ENCODE measurements at places on chromosomes 1 and 21.

GRCh38 chr1:154571244-154571963 is 3.8 kb downstream of the CHRNB2 start:
- DNase-seq = no peak

DNA sequence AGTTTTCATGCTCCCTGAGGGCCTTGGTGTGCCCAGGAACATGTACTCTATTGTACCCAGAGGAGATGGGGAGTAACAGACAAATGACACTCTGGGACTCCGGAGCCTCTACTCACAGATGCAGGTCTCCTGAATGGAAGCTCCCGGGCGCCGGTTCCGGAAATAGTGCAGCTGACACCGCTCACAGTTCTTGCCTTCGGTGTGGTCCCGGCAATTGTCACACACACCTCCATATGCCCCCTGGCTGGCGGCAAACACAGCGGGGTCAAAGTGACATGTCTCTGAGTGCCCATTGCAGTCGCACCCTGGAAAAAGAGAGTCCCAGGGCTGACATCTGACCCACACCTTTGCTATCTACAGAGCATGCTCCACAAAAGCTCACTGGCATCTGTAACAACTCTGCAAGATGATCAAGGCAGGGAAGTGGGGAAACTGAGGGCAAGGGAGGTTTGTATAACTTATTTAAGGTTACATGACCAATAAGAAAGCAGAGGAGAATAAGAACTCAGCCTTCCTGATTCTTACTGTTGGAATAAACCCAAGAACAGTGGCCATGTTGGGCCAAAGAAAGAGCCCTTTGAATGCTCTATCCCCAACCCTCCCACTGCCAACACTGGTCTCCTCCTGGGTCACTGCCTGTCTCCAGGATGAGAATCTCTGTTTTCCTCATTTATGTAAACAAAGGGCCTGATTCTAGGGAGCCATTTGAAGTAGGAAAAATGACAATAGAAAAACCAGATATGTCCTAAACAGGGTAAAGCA is 22.4 kb downstream of the LAMB3 start:
- DNase-seq = no peak

DNA sequence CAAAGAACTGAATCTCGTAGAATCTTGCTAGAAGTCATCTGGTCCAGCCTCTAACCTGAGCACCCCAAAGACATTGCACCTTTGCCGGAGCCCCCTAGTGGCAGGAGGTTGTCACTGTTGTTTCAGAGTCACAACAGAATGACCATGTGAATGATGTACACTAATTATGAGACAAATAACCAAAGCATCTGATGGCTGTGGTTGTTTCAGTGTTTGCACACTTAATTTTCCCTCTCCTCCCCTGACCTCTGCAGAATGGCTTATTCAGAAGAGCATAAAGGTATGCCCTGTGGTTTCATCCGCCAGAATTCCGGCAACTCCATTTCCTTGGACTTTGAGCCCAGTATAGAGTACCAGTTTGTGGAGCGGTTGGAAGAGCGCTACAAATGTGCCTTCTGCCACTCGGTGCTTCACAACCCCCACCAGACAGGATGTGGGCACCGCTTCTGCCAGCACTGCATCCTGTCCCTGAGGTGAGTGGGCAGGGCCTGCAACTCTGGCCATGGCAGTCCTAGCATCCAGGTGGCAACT is 26.4 kb downstream of the TRAF5 start:
- DNase-seq = peak; percentile 70

DNA sequence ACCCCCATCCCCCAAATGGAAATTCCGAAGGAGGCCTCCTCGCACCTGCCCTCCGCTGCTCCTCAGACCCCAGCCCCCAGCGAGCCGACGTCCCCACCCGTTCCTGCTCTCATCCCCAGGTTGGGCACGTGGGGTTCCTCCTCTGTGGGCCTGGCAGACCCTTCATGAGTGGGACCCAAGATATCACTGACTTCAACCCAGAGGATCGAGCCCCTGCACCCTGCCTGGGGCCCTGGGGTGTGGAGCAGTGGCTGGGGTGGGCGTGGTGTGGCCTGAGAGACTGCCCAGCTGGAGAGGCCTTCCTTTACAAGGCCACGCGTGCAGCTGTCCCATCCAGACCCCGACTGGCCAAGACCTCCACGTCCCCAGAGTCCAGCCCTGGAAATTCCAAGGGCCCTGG is 17.6 kb upstream of the ARHGEF16 start:
- DNase-seq = no peak

DNA sequence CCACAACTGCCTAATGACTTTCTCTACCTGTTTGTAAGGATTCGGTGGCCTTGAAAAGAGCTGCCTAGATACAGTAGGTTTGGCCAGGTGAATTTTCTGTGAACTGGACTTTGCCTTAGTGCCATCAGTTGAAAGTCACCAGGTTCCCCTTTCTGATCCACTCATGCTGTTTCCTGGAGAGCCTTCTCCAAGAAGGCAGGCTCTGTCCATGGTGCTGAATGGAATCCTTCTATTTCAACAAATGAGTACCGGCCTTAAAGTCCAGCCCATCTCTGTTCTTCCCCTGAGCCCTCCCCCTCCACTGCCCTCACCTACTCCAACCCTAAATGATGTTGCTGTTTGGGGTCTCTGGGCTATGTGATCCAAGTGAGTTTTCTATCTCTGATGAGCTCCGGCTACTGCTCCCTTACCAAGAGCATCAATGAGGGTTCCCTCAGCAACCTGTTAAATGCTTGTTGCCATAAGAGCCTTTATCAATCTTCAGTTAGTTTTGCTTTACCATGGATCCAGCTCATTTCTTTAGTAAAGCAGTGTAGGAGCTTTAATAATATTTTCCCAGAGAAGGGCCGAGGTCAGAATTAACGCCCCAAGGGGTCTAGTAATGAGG is 500.4 kb downstream of the PTPRU start:
- no peak for DNase-seq

Data from CD4-positive, alpha-beta T cell treated with Interleukin-6 at 100 ng/mL for 8 hours (primary cell).